HS-27A (cell line): ENCODE measurements at places on chromosomes 16 and 17.

GRCh38 chr16:3974751-3975150 is 94.2 kb upstream of the CREBBP start:
- no peak for DNase-seq

GRCh38 chr16:24839347-24839972 is 6.3 kb upstream of the SLC5A11 start:
- no peak for DNase-seq

- DNase-seq: no peak
Measured at GRCh38 chr16:11529285-11529684, 57.4 kb downstream of the LITAF start.

GRCh38 chr17:6534846-6535514 is 21.4 kb downstream of the PITPNM3 start:
- DNase-seq: no peak

DNA sequence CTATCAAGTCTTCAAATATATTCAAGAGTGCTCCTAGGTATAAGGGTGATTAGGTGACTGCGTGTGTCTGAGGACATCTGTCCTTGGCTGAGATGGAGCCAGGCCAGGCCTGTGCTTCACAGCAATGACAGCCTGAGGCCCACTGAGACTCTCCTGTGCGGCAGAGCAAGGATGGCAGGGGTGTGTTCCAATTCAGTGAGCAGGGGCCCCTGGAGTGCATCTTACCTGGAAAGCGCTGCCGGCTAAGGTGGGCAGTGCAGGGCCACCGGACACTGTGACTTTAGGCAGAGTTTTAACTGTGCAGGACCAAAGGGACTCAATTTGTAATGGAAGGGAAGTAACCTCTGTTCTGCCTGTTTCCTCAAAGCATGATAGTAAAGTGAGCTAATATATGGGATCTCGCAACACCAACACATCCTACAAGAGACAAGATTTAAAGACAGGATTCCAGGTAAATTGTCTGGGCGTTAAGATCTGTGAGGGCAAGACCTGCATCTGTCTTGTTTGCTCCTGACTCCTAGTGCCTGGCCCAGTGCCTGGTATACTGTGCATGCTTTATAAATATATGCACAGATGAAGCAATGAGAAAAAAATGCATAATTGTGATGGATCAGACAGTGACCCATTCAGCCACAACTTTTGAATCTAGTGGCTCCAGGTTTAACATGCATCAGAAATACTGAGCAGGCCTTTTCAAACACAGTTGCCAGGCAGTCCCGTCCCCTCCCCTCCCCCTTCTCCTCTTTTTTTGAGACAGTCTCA is 86.7 kb downstream of the MRC2 start:
- DNase-seq: no peak

DNA sequence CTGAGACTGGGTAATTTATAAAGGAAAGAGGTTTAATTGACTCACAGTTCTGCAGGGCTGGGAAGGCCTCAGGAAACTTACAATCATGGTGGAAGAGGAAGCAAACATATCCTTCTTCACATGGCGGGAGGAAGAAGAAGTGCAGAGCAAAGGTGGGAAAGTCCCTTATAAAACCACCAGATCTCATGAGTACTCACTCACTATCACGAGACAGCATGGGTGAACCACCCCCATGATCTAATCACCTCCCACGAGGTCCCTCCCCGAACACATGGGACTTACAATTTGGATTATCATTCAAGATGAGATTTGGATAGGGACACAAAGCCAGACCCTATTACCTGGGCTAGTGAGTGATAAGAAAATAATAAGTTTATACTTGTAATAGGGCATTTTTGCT is 70.6 kb upstream of the HS3ST2 start:
- DNase-seq: no peak

GRCh38 chr17:78940708-78941107 is 15.5 kb upstream of the TIMP2 start:
- DNase-seq: no peak

DNA sequence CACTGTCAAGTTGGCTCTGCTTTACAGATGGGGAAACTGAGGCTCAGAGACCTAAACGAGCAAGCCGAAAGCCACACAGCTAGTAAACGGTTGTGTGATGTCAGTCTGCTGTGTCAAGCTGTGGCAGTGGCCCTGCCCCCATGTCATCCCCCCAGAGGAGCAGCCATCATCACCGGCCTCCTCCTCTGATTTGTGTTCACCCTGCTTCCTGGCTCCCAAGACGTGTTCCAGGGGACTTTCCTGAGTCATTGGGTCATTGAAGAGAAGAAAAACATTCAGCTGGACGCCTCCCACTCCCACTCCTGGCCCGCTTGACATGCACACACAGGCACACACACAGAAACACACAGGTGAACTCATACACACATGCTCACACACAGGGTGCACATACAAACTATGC is 54.0 kb upstream of the CIBAR2 start:
- DNase-seq: no peak

DNA sequence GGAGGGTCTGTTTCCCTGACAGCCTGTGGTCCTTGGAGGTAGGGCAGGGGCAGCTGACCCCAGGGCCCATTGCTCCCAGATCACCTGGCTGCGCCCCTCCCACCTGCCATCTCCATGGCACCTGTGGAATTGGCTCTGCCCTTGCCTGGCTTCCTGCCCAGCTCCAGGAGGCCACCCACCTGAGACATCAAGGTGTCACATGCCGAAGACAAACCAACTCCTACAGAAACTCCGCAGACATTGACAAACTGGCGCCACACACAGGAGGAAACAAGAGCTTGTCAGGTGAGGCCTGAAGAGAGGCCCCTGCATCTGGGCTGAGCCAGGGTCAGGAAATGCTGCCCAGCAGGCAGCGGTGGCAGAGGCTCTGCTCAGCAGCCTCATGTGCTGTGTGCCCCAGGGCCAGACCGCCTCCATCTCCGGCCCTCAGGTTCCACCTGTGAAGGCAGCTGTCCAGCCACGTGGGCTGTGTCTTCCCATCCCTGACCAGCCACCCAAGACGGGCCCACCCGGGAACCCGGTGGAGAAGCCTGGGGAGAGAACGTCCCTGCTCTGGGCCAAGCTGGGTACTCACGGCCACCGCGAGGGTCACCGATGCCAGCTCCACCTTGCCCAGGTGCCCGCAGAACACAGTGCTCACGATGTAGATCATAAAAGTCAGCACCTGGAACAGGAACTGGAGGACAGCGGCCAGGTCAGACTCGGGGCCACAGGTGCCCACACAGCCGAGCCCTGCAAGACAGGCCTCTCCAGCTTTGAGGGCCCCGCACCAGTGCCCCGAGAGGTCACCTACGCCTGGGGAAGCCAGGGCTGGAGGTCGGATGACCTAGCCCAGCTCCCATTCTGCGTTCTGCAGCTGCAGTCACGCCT is 1.6 kb downstream of the SLC47A2 start:
- DNase-seq: no peak

DNA sequence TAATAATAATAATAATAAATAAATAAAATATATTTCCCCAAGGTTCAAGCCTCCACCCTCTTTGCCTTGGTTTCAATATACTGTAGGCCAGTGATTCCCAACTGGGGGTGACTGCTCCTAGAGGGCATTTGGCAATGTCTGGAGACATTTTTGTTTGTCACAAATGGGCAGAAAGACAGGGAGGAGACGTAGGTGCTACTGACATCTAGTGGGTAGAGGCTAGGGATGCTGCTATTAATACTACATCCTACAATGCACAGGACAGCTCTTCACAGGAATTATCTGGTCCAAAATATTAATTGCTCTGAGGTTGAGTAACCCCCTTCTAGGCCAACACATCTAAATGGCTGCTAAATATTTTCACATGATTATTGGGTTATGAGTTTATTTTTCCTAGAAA is 12.8 kb upstream of the PRR14 start:
- no peak for DNase-seq

- no peak for DNase-seq
Measured at GRCh38 chr16:70410734-70411133, 28.2 kb downstream of the ST3GAL2 start.
